ENCODE measurements at places on chromosomes 16 and 17. TPM values are rescaled to one million over a fixed set of nuclear protein-coding genes. Genes with fewer than 3 reads are reported as not detected.

DNA sequence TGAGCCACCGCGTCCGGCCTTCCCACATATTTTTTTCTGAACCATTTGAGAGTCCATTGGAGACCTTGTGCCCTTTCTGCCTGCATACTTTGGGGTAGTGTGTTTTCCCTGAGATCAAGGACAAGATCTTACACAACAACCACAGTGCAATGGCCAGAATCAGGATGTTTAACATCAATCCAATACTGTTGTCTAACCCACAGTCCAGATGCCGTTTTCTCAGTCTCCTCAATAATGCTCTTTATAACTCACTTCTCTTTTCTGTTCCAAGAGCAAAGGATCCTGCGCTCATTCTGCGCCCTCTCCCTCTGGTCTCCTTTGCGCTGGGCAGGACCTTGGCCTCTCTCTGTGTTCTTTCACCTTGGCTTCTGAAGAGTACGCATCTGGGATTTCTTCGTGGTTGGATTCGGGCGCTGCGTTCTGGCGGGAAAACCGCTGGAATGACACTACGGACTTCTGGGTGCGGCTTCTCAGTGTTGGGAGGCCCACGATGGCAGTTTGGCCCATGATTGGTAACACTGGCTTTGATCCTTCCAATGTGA lies 16.6 kb downstream of the CBX4 start:
- no peak for DNase-seq

GRCh38 chr16:84940670-84941551 lies 70.4 kb downstream of the ZDHHC7 start:
- no peak for DNase-seq

GRCh38 chr16:21702276-21702675 lies 38.5 kb downstream of the OTOA start:
- peak; percentile 32 for DNase-seq

DNAH2 gene
- total RNA-seq = not detected

CES3 gene
- total RNA-seq = 1.9 TPM

GRCh38 chr17:59972778-59973177 lies 8.2 kb upstream of the RNFT1 start:
- peak; percentile 69 for DNase-seq

DNA sequence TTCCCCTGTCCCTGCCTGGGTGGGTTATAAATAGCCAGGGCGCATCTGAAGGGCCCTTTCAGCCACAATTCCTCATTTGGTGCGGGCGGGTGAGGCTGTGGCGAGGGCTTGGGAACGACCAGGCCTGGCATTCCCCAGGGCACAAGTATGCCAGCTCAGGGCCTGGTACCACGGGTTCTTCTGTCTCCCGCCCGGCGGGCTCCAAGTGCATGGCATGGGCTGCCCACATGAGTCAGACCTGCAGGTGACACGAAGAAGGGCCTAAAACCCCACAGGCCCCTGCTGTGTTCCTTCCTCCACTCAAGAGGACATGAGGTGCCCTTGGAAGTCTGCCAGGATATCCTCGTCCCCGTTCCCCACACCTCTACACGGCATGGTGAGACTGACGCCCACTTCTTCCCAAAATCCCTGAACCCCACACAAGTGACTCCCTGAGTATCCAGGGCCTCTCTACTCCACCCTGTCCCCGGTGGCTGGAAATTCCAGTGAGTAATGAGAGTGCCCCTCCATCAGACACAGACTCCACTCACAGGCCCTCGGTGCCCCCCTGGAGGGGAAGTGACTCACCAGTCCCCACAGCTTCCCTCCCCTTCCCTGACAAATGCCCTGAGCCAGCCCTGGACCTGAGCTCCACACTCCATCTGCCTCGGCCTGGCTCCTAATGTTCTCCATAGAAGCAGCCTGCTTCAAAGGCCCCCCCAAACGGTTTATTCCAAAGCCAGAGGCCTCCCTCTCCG lies 68.8 kb downstream of the ABR start:
- peak; percentile 96 for DNase-seq

- DNase-seq = no peak
Observed at GRCh38 chr17:1601571-1601970, 27.1 kb downstream of the SLC43A2 start.

DNA sequence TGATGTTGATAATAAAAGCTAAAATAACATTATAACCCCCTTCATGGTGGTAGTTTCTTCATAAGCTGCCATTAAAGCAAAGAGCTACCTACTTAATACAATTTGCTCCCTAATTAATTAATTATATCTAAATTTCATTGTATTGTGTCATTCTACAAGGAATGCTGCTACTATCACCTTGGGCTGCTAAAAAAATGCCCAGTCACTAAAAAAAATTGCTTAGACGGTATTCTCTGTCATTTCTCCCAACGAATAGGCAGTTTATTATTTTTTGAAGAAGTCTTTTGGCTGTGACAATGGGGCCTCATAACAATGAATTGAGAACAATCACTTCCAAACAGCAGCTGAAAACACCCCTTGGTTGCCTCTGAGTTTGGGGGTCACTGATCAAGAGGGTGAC lies 59.5 kb downstream of the XYLT1 start:
- DNase-seq = no peak

CD300LB gene
- not detected for total RNA-seq

CDR2L gene
- 22.5 TPM for total RNA-seq

PDILT gene
- not detected for total RNA-seq

DNA sequence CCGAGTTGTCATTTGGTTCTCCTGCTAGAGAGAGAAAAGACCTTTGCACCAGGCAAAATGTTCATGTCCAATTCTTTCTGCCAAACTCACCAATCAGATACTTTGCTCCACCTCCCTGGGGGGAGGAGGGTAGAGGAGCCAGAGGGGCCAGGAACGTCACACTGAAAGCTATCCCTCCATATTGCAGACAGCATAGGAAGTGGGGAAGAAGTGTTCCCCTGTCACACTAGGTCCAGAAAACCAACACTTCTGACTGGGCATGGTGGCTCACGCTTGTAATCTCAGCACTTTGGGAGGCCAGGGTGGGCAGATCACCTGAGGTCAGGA lies 9.5 kb downstream of the HSD17B2 start:
- DNase-seq = no peak

DNA sequence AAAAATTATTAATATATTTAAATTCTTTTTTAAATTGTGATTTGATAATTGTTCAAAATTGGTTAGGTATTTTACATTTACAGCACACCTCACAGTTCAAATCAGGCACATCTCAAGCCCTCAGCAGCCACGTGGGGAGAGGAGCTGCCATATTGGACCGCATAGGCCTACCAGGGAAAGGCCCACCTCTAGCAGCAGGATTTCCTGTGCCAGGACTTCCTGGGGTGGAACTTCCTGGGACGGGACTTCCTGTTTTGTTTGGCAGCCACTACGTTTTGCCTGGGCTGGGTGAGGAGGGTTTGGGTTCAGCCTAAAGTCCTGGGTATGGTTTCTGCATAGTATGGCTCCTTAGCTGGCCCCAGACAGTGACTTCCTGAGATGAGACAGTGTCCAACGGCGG lies 298.5 kb upstream of the FOXF1 start:
- DNase-seq = no peak

GRCh38 chr17:17345686-17346427 lies 42.7 kb downstream of the NT5M start:
- DNase-seq = no peak

DNA sequence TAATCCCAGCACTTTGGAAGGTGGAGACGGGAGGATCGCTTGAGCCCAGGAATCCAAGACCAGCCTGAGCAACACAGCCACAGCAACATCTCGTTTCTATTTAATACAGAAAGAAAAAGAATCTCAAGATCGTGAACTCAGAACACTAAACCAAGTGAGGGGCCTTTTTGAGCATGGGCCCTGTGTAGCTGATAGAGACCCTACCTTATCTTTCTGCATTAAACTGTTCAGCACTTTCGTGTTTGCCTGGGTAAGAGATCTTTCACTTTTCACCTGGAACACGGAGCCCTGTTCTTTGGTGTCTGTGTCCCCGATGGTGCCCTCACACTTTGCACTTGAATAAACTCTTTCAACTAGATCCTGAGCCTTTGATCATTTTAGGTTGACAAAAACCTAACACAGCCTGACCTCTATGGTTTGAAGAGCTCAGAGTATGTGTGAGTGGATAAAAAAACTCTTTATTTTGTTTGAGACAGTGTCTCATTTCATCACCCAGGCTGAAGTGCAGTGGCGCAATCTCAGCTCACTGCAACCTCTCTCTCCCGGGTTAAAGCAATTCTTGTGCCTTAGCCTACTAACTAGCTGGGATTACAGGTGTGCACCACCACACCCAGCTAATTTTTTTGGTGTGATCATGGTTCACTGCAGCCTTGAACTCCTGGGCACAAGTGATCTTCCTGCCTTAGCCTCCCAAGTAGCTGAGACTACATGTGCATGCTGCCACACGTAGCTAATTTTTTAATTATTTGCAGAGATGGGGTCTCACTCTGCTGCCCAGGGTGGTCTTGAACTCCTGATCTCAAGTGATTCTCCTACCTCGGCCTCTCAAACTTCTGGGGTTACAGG lies 83.8 kb upstream of the GRIN2A start:
- no peak for DNase-seq

DNA sequence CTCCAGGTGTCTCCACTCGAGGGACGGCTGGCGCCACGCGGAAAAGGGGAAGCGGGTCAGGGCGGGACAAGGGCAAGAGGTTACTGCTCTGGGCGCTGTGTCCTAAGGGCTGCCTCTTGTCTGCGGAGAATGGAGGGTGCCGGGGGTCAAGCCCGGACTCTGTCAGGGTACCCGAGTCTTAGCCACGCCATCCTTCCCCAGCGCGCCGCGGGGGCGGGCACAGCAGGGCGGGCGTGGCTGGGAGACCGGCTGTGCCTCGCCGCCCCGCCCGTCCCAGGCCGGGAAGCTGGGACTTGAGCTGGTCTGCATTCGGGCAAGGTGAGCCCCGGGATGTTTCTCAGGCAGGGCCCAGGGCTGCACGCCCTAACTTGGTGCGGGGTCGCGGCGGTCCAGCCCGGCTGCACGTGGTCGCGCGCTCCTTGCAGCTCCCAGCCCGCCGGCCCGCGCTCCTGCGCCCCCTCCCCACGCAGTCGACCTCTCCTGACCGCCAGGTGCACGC lies 6.2 kb upstream of the ACTG1 start:
- DNase-seq = no peak

TBC1D3D gene
- not detected for total RNA-seq

PTX4 gene
- total RNA-seq = not detected

DNA sequence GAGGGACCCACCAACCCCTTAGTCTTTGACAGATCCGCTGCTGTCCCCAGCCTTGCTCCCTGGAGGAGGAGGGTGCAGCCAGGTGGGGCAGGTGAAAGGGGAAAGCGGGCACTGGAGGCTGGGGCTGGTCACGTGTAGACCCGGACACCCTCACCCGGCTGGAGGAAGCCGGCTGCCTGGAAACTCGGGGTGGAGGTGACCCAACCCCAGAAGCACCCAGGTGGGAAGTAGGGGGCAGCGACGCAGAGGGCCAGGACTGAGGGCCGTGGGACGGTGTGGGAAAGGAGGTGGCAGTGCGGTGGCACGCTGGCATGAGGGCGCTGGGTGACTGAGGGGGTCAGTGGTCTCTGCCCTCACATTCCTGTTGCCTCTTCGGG lies 2.7 kb downstream of the TRAF7 start:
- DNase-seq = no peak

DNA sequence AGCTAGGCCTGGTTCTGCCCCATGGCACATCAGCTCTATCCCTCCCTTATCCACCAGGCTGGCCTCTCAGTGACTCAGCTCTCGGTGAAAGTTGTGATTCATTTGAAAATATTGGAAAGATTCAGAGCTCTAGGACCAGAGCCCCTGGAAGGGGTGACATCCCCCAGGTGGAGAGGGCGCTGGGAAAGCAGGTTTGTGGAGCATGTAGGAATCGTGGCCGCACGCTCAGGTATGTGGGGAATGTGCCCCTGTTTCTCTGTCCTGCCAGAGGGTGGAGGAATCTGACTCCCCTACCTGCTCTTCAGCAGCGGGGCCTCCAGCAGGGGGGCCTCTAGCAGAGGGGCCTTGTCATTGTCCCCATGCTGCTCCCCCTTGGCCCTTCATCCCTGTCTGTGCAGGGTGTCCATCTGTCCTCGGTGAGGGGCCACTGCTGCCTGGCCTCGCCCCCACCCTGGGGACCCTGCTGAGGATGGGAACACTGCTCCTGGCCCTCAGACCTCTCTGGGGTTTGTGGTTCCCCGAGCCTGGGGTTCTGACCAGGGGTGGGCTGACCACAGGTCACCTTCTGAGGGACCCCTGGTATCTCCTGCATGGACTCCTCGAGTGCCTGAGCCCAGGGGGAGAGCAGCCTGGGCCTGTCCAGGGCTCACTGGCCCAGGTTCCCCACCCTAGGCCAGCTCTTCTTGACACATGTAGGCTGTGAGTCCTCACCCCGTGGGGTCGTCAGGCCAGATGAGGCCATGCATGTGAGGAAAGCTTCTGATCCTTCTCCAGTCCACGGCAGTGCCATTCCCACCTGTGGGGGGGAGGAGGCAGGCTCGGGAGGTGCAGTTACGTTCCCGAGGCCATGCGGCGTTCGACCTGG lies 47.5 kb downstream of the NT5M start:
- DNase-seq = peak; percentile 62

All from myocyte (in vitro differentiated cells).